Stimulated activated CD8-positive, alpha-beta memory T cell treated with anti-CD3 and anti-CD28 coated beads, Interleukin-7, amount 100 ng/mL, for 1 hour (primary cell): ENCODE measurements at places on chromosomes 5 and 9.

DNA sequence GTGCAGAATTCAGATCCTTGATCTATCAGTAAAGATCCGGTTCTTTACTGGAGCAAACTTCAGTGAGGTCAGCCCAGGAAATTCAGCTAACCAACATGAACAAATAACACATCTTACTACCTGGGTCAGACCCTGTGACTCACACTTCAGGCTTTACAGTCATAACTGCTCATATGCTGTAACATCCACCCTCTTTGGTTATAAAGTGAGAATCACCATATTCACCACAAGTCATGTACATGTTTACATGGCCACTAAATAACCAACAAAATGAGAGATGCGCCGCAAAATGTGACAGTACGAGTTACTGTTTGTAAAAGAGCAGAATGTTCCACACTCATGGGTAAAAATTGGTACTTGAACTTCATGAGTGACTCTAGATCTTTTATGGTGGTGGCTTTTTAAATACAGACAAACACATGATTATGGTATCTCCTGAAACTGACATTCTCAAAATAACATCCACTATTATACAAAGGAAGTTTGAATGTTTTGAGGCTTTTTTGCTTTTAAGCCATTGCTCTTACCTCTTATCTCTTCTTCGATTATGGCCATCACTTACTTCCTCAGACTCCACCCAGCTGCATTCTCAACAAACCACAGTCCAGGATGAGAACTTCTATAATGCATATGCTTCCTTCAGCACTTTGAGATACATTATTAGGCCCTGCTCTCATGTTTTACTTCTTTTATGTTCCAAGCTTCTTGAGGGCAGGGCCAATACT is 516.6 kb downstream of the RAB3C start:
- no peak for DNase-seq

DNA sequence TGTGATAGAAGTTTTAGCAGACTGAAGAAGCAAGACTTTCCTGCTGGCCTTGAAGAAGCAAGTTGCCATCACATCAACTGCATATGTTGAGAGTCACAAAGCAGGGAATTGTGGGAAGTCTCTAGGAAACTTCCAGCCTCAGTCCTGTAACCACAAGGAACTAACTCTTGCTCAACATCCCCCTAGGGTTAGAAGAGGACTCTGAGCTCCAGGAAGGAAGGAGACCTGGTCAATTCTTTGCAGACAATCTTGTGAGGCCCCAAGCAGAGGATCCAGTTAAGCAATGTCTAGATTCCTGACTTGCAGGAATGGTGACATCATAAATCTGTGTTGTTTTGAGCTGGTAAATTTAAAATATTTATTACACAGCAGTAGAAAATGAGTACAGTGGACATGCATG is 18.6 kb upstream of the ZNF366 start:
- DNase-seq: no peak

DNA sequence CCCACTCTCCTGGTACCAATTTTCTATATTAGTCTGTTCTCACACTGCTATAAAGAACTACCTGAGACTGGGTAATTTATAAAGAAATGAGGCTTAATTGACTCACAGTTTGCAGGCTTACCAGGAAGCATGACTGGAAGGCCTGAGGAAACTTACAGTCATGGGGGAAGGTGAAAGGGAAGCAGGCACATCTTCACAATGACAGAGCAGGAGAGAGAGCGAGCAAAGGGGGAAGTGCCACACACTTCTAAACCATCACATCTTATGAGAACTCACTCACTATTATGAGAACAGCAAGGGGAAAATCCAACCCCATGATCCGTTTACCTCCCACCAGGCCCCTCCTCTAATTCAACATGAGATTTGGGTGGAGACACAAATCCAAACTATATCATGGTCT is 72.2 kb downstream of the ATG10 start:
- no peak for DNase-seq

GRCh38 chr5:8408258-8408657 is 539.3 kb downstream of the MTRR start:
- DNase-seq: no peak

DNA sequence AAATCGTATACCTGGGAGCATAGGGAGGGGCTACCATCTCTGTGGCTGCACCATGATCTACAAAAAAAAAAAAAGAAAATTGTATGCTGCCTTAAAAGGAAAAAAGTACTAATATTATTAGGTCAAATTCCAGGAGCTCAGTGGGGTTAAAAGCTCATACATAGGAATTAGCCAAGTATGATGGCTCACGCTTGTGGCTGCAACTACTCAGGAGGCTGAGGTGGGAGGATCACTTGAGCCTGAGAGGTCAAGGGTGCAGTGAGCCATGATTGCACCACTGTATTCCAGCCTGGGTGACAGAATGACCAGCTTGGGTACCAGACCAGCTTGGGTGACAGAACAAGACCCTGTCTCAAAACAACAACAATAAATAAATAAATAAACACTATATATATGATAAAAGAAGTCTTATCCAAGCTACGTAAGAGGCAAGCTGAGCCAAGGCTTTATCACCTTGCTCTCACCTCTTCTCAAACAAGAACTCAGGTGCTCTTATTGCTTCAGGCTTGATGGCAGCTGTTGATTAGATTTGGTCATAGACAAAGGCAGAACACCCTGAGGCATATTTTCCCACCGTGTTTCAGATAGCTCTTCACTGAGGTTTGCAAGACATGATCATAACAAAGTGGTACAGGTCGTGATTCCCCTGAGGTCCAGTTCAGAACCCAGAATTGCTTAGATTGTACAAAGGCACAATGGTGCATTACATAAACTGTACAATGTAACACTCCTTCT is 3.3 kb upstream of the FBXW11 start:
- no peak for DNase-seq

DNA sequence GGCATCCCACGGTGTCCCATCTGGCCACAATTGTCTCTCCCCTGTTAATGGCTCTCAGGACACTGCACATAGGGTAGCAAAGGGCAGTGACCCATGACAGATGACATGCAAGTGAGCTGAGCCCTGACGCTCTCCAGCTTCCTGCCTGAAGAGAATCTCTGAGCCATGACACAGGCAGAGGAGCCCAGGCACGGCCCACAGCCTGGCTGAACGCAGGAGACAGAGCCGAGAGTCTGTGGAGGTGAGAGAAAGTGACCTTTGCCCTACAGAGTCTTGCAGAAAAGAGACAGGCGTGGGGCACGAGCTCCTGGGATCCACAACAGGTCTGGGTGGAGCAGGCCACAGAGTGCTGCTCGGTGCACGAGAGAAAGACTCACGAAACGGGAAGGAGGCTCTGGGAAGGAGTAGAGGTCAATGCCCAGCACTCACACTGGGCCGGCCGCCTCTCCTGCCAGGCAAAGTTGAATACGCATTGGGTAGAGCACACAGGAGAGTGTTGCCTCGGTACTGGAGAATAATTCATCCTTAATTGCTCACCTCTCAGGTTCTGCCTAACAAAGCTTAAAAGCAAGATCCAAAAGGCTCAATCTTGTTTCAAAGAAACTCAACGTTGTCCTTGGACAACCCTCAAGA is 90.3 kb downstream of the MRPL36 start:
- DNase-seq: no peak

DNA sequence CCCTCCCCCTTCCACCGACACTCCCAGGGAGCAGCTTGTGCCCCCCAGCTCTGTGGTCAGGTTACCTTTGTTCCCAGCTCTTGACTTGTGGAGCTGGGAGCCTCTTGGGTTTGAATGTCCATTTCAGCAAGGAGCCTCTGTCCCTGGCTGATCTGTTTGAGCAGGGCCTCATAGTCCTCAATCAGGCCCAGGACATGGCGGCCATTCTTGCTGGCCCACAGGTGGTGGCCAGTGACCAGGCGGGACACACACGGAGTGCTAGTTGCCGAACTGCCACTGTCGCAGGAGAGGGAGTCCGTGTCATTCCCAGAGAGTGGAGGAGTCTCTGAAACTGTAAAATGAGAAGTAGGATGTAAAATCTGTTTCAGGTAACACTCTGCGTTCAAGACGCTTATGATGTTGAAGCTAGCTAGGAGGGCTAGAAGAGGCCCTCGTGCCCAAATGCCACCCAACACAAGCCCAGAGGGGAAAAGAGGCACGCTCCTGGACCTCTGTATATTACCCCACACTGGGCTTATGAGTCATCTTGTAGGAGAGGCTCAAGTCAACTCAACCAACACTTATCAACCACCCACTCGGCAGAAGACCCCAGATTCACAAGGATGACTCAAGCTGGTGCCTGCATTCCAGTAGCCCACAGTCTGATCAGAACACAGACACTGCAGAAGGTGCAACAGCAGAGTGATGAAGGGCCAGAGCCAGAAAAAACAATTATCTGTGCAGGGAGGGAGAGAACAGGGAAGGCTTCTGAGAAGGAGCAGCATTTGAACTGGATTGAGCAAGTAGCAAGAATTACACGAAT is 177.0 kb downstream of the CDK5RAP2 start:
- no peak for DNase-seq

GRCh38 chr5:95317687-95318086 is 32.8 kb upstream of the MCTP1 start:
- DNase-seq: no peak

GRCh38 chr9:10255758-10256157 is 357.0 kb downstream of the PTPRD start:
- no peak for DNase-seq

DNA sequence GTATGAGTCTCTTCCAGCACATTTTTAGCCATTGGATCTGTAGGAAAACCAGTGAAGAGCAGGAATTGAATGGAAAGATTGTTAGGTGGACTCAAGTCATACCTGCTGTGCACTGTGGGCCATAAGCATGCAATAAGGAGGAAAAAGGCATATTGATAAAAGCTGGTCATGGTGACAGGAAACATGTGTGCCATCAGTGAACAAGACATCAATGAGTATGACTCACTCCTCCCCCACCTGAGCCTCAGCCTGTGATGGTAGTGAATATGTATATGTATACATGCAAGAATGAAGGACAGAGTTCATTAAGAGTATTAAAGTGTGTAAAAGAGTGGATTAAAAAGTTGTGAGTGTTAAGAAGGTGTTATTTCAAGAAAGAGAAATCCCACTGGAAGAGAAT is 164.5 kb downstream of the TMEM38B start:
- no peak for DNase-seq

DNA sequence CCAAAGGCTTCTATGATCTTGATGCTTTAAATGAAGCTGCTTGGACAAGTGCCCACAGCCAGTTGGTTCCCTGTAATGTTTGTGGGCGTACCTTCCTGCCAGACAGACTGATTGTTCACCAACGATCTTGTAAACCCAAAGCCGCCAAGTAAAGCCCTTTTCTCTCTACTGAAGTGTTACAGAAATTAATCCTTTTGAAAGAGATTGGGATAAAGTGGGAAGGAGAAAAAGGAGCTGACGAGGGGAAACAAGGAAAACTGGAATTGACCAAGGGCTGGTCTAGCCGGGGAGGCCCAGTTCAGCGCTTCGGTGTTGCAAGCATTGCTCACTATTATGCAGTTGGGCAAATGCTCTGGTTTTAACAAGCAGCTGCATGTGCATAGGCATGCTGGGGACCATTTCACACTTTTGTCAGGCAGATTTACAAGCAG is 53.2 kb downstream of the ZNF474 start:
- DNase-seq: no peak

- no peak for DNase-seq
Observed at GRCh38 chr5:95114902-95115301, 170.0 kb downstream of the MCTP1 start.

DNA sequence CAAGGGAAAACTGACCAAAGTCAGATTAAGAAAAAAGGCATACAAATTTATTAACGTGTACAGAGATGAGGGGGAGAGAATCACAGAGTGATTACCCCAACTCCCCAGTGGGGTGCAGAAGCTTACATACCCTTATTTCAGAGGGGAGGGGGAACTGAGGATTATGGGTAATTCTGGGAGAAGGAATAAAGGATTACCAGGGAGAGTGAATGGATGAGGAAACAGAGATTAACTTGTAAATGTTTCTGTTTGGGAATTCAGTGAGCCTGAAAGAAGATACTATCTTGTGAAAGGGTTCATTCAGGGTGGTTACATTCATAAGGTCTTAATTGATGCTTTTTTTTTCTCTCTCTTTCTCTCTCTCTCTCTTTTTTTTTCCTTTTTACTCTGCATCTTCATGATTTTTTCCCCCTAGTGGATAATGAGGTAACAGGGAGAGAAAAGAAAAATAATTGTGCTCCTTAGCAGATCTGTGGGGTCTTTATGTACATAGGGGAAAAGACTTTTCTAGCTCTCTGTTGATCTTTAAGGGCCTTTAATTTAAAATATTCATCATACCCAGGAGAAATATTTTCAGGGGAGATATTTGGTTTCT is 49.4 kb downstream of the TARS1 start:
- no peak for DNase-seq

DNA sequence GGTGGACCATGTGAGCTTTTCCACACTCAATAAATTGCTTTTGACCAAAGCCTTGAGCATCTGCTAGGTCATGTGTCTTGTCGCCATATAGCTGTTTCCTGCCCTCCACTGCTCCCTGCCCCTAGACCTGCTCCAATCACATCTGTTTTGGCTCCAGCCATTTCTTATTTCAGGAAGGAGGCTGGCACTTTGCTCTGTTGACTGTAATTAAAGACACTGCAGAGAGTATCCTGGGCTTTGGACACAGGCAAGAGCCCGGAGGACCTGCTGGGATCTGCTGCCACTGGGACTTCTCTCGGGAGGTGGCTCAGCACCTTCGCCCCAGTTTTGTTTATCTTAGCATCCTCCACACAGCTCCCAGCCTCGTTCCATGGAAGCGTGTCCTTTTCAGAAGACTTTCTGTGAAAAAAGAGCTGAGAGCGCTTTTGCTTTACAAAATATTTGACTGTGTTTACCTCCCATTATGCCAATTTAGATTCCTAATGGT is 153.2 kb downstream of the MED10 start:
- no peak for DNase-seq

- DNase-seq: no peak
Observed at GRCh38 chr9:127058011-127058644, 64.3 kb downstream of the ANGPTL2 start.

GRCh38 chr9:121326130-121326838 is 43.8 kb downstream of the STOM start:
- DNase-seq: no peak

DNA sequence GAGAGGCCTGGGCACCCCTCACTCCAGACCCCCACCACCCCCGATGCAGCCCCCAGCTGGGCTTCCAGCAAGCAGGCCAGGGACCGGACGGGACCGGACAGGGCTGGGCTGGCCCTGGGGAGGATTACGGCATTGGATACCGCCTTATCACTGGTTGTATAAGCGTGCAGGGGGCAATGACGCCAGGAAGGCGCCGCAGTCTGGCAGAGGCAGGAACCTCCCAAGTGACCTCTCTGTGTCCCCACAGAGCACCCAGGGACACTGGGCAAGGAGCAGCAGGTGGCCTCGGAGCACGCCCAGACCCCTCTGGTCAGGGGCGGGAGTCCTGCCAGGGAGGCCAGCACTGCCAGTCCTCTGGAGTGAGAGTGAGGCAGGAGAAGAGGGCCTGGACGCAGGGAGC is 723 bp upstream of the LCN15 start:
- DNase-seq: no peak
